ENCODE measurements at places on chromosomes 12 and 14.

DNA sequence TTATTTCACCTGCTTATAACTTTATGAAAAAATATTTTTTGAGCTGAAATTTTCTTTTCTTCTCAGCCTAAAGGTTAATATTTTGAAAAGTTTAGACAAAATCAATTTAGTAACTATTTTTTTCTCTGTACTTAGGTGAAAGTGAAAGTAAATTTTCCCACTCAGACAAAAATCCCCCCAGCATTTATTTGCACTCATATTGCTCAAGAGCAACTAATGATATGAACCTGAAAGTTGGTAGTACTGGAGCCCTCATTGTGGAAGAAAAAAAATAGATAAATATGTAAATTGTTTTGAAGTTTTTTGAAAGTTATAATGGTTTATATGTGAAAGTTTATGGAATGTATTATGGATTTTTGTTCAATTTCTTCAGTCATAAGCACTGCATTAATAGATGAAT lies 1005.9 kb upstream of the ATXN7L3B start:
- DNase-seq = no peak

GRCh38 chr12:121139286-121139685 lies 6.6 kb downstream of the P2RX7 start:
- no peak for DNase-seq

- DNase-seq = no peak
Measured at GRCh38 chr12:116133149-116133548, 144.3 kb downstream of the MED13L start.

GRCh38 chr12:73714655-73715054 lies 823.0 kb upstream of the ATXN7L3B start:
- no peak for DNase-seq

GRCh38 chr12:11649413-11650285 lies at the start of gene ETV6:
ETV6 (plus strand) TSS chr12:11649674; CDS start chr12:11650128, 454 bp downstream.
- DNase-seq = peak; percentile 76

- DNase-seq = no peak
Measured at GRCh38 chr12:89933911-89934310, 225.3 kb upstream of the ATP2B1 start.

- no peak for DNase-seq
Measured at GRCh38 chr12:739349-739748, 13.0 kb upstream of the WNK1 start.

GRCh38 chr14:62162998-62163589 lies 400.9 kb downstream of the SNAPC1 start:
- peak; percentile 13 for DNase-seq

GRCh38 chr12:9341260-9341585 lies 133.0 kb upstream of the PZP start:
- no peak for DNase-seq

DNA sequence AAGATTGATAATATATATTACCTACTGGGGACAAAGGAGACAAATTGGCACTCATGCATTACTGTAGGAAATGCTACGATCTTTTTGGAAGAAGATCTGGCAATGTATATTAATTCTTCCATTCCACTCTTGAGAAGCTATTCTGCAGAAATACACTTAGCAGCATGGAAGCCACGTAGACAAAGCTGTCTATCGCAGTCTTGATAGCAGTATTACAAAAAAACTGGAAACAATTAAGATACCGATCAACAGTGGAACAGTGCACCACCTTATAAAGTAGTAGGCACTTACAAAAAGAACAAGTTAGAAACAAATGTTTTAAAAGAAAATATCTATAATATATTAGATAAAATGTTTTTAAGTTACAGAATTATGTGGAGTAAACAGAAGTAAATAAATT lies 87.2 kb downstream of the ABCD2 start:
- no peak for DNase-seq

DNA sequence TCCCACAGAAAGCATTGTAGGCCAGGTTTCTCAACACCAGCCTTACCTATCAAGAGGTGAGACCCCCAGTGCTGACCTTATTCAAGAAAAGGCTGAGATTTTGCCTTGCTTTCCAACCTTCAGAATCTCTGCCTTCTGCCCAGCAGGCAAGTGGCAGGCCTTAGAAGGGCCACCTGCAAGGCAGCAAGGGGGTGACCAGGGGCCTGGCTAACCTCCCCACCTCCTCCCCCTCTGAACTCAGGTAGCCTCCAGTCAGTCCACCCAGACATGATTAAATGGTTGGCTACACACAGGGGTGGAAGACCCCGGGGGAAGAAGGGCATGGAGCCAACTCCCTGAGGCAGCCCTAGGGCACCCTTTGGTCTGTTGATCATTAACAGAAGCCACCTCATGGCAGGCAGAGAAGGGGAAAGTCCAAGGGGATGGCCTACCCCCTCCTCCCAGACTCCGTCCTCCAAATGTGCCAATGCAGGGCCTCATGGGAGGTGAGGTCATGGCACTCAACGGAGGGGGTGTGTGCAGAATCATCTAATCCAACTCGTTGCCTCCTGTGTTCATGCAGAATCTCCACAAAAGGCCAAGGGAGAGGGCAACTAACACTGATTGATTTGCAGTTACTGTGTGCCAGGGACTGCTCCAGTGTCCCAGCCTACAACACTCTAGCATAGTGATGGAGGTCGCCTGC lies 8.5 kb downstream of the ZFP36L1 start:
- DNase-seq = peak; percentile 24

- no peak for DNase-seq
Measured at GRCh38 chr12:24955389-24955788, 6.5 kb upstream of the BCAT1 start.

- no peak for DNase-seq
Measured at GRCh38 chr14:99040711-99041110, 231.3 kb downstream of the BCL11B start.

DNA sequence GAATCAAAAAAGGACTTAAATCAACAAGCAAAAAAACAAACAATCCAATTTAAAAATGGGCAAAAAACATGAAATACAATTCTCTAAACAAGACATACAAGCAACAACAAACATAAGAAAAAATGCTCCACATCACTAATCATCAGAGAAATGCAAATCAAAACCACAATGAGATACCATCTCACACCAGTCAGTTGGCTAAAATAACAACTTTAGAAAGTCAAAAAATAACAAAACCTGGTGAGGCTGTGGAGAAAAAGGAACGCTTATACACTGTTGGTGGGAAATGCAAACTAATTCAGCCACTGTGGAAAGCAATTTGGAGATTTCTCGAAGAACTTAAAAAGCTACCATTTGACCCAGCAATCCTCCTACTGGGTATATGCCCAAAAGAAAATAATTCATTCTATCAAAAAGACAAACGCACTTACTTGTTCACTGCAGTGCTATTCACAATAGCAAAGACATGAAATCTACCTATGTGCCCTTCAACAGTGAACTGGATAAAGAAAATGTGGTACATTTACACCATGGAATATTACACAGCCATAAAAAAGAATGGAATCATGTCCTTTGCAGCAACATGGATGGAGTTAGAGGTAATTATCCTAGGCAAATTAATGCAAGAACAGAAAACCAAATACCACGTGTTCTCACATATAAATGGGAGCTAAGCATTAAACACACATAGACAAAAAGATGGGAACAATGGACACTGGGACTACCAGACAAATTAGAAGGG lies 26.9 kb downstream of the PRKD1 start:
- DNase-seq = no peak

DNA sequence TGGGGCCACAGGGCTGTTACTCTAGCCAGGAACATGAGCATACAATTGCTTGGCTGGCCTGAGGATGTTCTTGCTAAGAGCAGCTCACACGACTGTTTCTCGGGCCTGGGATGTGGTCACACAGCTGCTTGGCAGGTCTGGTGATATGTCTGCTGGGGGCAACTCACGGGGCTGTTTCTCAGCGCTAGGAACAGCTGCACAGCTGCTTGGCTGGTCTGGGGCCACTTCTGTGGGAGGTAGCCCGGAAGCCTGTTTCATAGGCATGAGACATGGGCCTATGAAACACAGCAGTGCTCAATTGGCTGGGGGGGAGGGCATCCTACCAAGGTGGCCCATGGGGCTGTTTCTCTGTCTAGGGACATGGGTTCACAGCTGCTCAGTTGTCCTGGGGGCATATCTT lies 73.4 kb upstream of the DDHD1 start:
- DNase-seq = no peak

DNA sequence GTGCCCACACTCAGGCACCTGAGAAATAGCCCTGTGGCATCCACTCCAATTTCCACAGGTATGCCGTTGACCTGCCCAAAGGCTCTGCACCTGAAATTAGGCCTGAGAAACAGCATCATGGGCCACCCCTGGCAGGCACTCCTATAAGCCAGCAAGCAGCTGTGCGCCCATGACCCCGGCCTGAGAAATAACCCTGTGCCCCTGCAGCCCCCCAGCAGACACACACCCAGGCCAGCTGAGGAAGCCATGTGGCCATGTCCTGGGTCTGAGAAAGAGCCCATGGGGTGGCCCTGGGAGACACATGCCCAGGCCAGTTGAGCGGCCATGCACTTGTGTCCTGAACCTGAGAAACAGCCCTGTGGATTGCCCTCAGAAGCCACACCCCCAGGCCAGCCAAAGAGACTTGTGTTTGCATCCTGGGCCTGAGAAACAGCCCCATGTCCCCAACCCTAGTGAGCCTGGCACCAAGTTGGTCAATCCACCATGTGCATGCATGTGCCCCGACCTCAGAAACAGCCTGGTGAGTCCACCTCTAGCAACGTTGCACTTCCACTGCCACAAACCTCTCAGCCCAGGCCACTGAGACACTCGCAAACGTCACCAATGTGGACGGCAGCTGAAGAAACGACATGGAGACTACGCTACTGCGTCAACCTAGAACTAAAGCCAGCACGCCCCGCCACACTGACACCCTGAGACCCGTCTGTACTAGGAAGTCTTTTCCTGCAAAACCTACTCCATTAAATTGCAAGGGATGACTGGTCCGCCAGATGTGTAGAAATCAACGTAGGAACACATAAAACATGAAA lies 411.9 kb downstream of the TMEM121 start:
- no peak for DNase-seq

DNA sequence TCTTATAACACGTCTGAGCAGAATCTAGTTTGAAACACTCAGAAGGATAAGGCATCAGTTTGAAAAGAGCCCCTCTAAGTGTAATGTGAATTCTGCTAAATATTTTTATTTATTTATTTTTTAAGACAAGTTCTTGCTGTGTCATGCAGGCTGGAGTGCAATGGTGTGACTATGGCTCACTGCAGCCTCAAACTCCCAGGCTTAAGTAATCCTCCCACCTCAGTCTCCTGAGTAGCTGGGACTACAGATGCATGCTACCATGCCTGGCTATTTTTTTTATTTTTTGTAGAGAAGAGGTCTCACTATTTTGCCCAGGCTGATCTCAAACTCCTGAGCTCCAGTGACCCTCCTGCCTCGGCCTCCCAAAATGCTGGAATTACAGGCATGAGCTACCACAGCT lies 225.9 kb upstream of the SEL1L start:
- DNase-seq = no peak

GRCh38 chr12:119259484-119259883 lies 75.0 kb upstream of the CCDC60 start:
- no peak for DNase-seq

DNA sequence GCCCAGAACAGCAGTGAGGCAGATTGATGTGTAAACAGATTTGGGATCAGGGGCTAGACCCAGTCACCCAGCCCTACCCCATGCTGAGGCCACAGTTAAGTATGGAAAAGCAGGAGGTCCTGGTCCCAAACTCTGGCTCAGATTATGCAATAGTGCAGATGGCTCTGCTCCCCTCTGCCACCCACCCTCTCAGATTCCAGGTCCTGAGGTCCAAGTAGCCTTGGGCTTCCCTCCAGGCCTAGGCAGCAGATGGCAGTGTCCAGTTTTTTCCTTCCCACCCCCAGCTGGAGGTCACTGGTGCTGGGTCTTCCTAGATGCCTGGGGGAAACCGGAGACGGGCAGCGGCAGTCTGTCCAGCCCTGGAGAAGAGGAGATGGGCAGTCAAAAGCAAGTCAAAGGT lies 2.8 kb upstream of the DHH start:
- DNase-seq = no peak

- DNase-seq = peak; percentile 33
Measured at GRCh38 chr14:103118663-103119404, 4.4 kb upstream of the TNFAIP2 start.

- DNase-seq = peak; percentile 64
Measured at GRCh38 chr12:7959701-7960121, 23.7 kb upstream of the SLC2A3 start.

All from CD4-positive, alpha-beta T cell treated with Interleukin-12 subunit alpha and Interleukin-12 subunit beta, for 1 hour (primary cell).